ENCODE measurements at places on chromosomes 7 and 10. TPM values are rescaled to one million over a fixed set of nuclear protein-coding genes. Genes with fewer than 3 reads are reported as not detected.

Gene MYO1G
- 0.21 TPM for total RNA-seq

Gene OR13A1
- total RNA-seq, result 0.05 TPM

Gene ABCA13
- 0.06 TPM for total RNA-seq

Gene CD36
- not detected for total RNA-seq
